ENCODE measurements at places on chromosomes 3 and 15. TPM values are rescaled to one million over a fixed set of nuclear protein-coding genes. Genes with fewer than 3 reads are reported as not detected.

GRCh38 chr3:151144760-151145159, 58.3 kb downstream of the GPR171 start:
- H3K36me3 ChIP-seq, result no peaks in the 10 kb centered on the region
- H3K4me1 ChIP-seq, result peaks cover 12% of the 10 kb centered on the region
- no peak for DNase-seq
- H3K27ac ChIP-seq, result no peak overlapping the region

GRCh38 chr3:195221015-195221853, 49.7 kb downstream of the XXYLT1 start:
- H3K27me3 ChIP-seq, result no peaks in the 10 kb centered on the region
- peaks cover under 1% of the 10 kb centered on the region for H3K4me1 ChIP-seq
- peaks cover 4% of the 10 kb centered on the region for H3K36me3 ChIP-seq
- H3K4me3 ChIP-seq, result no peak overlapping the region
- DNase-seq, result no peak

MAGI1 gene
- 0.41 TPM for total RNA-seq

GRCh38 chr3:71713041-71713440, 12.2 kb downstream of the EIF4E3 start:
- no peak overlapping the region for H3K27ac ChIP-seq
- DNase-seq, result no peak
- peaks cover 1% of the 10 kb centered on the region for H3K36me3 ChIP-seq

DNA sequence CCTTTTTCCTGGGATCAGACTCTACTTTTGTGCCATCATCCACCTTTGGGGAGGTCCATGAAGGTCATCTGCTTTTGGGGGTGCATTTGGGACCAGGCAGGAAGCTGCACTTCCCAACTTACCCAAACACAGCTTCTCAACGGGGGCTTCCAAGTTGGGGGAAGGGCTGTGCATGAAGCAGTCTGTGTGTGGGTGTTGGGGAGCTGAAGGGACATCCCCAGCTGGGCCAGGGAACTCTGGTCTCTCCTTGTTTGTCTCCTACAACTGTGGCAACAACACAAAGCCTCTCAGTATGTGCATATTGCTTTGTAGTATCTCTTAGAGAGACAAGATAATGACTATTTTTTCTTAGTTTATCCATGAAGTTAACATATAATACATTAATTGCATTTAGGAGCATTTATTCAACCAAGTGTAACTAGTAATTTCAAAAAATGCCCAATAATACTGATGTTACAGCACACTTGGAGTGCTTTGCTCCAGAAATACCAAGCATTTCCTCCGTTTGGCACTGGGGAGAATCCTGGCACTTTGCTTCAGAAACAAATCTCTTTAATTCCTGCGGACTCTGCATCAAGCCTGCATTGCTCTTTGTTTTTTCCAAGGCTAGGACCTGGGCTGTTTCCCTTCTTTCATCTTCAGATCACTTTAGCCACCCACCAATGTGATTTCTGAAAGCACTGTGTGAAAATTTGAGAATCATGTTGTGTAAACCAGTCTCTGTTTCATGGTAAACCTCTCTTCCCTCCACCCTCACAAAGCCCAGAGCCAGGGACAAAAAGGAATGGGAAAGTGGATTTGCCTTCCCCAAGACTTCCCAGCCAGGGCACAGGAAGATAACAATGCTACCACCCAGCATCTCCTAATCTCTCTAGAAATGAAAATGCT, 126.2 kb upstream of the PFN2 start:
- no peak for DNase-seq
- no peaks in the 10 kb centered on the region for H3K36me3 ChIP-seq
- peaks cover 23% of the 10 kb centered on the region for H3K4me1 ChIP-seq
- peak overlapping the region; percentile 53 for H3K4me3 ChIP-seq

GRCh38 chr3:42020684-42021307, 58.9 kb upstream of the ULK4 start:
- peak overlapping the region; percentile 91 for H3K27ac ChIP-seq
- H3K4me1 ChIP-seq, result peaks cover 89% of the 10 kb centered on the region
- no peaks in the 10 kb centered on the region for H3K36me3 ChIP-seq
- DNase-seq, result no peak
- no peaks in the 10 kb centered on the region for H3K27me3 ChIP-seq
- peak overlapping the region; percentile 67 for H3K4me3 ChIP-seq

LSAMP gene
- not detected for total RNA-seq

DNA sequence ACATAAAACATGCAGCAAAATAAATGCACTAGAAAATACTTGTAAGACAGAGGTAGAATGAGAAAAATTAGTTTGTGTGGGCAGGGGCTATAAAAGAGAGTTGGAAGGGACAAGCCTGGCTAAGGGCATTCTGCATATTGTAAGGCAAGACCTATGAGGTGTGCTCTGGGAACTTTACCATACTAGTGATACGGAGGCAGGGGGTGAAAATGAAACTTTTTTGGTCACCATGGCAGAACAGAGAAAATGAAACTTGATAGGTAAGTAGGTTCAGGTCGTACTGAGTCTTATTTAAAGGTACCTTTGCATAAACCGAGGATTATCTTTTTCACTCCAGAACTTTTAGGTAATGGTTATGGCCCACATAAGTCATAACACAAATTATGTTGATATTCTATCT, 74.7 kb upstream of the ACKR4 start:
- peaks cover 1% of the 10 kb centered on the region for H3K36me3 ChIP-seq
- DNase-seq, result peak; percentile 16
- H3K4me1 ChIP-seq, result peaks cover 9% of the 10 kb centered on the region
- no peak overlapping the region for H3K27ac ChIP-seq
- no peaks in the 10 kb centered on the region for H3K27me3 ChIP-seq

GRCh38 chr3:78244136-78244535, 1204.2 kb downstream of the ROBO2 start:
- no peak overlapping the region for H3K4me3 ChIP-seq
- no peak for DNase-seq
- H3K4me1 ChIP-seq, result no peaks in the 10 kb centered on the region
- peaks cover 1% of the 10 kb centered on the region for H3K36me3 ChIP-seq

- H3K36me3 ChIP-seq, result no peaks in the 10 kb centered on the region
- no peak overlapping the region for H3K27ac ChIP-seq
- H3K4me1 ChIP-seq, result peaks cover 6% of the 10 kb centered on the region
- H3K4me3 ChIP-seq, result no peak overlapping the region
- DNase-seq, result no peak
Measured at GRCh38 chr15:77305953-77306352, 114.0 kb downstream of the PEAK1 start.

ATXN7 gene
- 51.3 TPM for total RNA-seq

GRCh38 chr3:126127904-126128303, 44.0 kb upstream of the SLC41A3 start:
- no peaks in the 10 kb centered on the region for H3K27me3 ChIP-seq
- no peaks in the 10 kb centered on the region for H3K4me1 ChIP-seq
- H3K4me3 ChIP-seq, result no peak overlapping the region
- no peaks in the 10 kb centered on the region for H3K36me3 ChIP-seq

DNA sequence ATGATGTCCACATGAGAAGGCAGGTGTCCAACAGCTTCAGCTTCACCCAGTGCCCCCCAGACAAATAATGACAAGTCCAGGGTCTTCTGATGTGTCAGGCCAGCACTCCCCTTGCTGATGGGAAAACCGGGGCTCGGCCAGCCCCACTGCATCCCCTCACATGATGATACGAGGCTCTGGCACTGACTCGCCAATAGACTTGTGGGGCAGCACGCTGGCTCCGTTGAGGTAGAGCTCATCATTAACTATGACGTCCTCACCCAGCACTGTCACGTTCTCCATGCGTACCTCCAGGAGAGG, 2.1 kb upstream of the AMIGO3 start:
- no peak overlapping the region for H3K27ac ChIP-seq
- H3K36me3 ChIP-seq, result no peaks in the 10 kb centered on the region
- H3K4me3 ChIP-seq, result no peak overlapping the region
- H3K4me1 ChIP-seq, result peaks cover 48% of the 10 kb centered on the region

DNA sequence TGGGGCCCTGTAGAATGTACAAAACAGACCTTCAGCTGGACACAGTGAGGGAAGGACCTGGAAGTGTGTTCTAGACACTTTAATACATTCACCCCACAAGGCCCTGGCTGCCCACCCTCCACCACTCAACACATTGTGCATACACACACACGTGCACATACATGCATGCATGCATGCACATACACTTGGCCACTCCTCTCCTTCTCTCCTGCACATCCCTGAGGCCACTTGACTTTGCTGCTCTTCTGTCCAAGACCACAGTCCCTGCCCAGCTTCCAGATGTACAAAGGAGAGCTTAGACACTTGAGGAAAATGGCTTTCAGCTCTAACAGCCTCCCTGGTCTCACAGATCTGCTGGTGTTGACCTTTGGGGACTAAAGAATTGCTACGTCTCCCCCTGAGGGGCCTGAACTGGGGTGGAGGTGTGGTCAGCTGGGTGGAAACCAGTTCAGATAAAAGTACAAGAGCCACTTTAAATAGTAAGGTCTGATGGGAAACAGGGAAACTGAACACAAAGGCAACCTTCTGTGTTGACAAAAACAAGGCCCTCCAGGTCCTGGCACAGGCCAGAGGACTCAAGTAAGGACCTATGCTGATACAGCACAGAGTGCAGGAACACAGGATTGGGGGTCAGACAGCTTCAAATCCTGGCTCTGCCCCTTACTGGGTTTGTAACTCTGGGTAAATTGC, 24.8 kb upstream of the NOX5 start:
- no peak overlapping the region for H3K27ac ChIP-seq
- no peaks in the 10 kb centered on the region for H3K36me3 ChIP-seq
- H3K27me3 ChIP-seq, result peaks cover 29% of the 10 kb centered on the region
- DNase-seq, result no peak

CCDC33 gene
- not detected for total RNA-seq

DNA sequence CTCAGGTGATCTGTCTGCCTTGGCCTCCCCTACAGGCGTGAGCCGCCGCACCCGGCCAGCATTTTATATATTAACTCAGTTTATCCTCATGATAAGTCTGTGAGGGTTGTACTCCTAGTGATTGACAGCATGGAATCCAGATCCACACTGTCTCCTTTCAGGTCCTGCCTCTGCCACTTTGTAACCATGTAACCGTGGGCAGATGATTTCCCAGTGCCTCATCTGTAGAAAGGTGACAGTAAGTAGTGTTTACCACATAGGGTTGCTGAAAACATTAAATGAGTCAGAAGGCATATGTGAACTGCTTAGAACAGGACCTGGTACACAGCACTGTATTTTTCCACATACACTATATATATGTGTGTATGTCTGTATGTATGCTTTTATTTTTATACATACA, 2.4 kb downstream of the FYTTD1 start:
- peak overlapping the region; percentile 83 for H3K27ac ChIP-seq
- peak overlapping the region; percentile 88 for H3K4me3 ChIP-seq
- H3K27me3 ChIP-seq, result no peaks in the 10 kb centered on the region
- H3K4me1 ChIP-seq, result peaks cover 57% of the 10 kb centered on the region
- peak; percentile 48 for DNase-seq
- peaks cover 2% of the 10 kb centered on the region for H3K36me3 ChIP-seq

DNA sequence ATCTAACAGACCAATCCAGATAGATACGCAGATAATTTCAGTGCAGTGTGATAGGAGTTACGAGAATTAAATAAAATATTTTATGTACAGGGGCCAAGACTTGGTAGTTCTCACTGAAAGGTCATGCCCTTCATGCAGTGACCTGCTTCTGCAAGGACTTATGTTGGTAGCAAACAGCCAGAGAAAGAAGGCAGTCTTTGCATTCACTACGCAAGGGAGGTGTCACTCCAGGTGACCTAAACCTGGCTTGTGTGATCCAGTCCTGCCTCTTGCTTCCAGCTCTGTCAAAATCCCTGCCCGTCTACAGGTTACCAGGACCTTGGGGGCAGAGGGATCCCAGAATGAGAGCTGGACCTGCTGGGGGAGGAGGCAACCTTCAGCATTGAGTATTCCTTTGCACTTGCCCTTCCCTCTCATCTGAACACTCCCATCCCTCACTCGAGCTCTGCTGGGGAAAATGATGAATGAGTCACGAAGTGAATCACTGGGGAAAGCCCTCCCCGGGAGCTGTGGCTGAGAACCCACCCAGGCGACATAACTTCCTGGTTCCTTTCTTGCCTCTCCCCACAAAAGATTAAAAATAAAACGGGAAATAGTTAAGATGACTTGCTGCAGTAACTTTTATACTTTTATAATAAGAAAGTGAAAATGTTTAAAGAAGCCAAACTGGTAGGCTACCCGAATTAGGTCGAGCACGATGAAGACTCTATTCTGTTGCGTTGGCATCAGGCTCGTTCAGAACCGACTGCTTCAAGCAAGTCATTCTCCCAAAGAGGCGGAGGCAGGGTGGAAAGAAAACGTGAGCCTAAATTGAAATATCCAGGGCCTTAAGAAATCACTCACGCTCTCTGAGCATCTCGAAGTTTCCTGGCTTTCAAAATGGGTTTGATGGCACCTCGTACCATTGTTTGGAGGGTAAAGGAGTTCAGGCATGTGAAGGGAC, 216.1 kb downstream of the SLCO3A1 start:
- peak; percentile 58 for DNase-seq
- H3K27ac ChIP-seq, result peak overlapping the region; percentile 17
- no peaks in the 10 kb centered on the region for H3K36me3 ChIP-seq
- no peaks in the 10 kb centered on the region for H3K27me3 ChIP-seq
- peaks cover 43% of the 10 kb centered on the region for H3K4me1 ChIP-seq

PYGO1 gene
- not detected for total RNA-seq

STXBP5L gene
- not detected for total RNA-seq

SRGAP3 gene
- total RNA-seq, result 3.0 TPM

DNA sequence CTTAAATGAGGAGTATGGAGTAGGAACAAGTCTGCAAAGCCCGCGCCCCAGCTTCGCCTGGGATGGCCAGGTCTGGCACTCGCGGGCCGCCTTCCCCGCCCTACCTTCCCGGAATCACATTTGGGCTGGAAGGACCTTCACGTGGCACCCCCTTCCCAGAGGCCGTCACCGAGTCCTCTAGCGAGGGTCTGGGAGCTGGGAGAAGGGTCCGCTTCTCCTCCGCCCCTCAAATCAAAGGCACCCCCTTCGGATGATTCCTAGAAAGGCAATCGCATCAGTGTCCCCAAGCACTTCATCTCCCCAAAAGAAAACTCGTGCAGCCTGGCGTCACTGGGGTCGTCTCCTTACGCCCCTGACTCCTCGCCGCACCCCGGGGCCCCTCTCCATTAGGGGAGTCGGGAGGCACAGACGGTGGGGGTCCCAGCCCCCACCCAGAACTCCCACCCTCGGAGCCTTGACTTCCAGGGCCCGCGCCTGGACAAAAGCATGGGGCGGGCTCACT, 380 bp downstream of the MYLK start:
- H3K36me3 ChIP-seq, result no peaks in the 10 kb centered on the region
- DNase-seq, result no peak
- no peak overlapping the region for H3K27ac ChIP-seq
- peaks cover 46% of the 10 kb centered on the region for H3K27me3 ChIP-seq
- H3K4me3 ChIP-seq, result peak overlapping the region; percentile 73

GRCh38 chr3:111761309-111761795, 97.7 kb upstream of the PHLDB2 start:
- no peak overlapping the region for H3K4me3 ChIP-seq
- peak; percentile 22 for DNase-seq

CTXN2 gene
- total RNA-seq, result not detected

All from activated T-cell treated with anti-CD3 and anti-CD28 coated beads, Interleukin-2, amount 50 U/mL, for 72 hours (primary cell).